ENCODE measurements at places on chromosomes 12 and 14. TPM values are rescaled to one million over a fixed set of nuclear protein-coding genes. Genes with fewer than 3 reads are reported as not detected.
A peak's percentile ranks its signal among the peaks of the same experiment; 100 is the strongest.

GRCh38 chr14:63939006-63939270, 86.1 kb downstream of the SYNE2 start:
- no peak for DNase-seq

The MANSC1 gene
- 63.6 TPM for total RNA-seq

The RNFT2 gene
- total RNA-seq = 6.3 TPM

- no peak for DNase-seq
Measured at GRCh38 chr12:54019924-54020590, 8.2 kb upstream of the HOXC6 start.

GRCh38 chr12:28710882-28711281, 438.2 kb upstream of the FAR2 start:
- no peak for DNase-seq

GRCh38 chr12:57429473-57430111, 1.3 kb downstream of the R3HDM2 start:
- no peak for DNase-seq

DNA sequence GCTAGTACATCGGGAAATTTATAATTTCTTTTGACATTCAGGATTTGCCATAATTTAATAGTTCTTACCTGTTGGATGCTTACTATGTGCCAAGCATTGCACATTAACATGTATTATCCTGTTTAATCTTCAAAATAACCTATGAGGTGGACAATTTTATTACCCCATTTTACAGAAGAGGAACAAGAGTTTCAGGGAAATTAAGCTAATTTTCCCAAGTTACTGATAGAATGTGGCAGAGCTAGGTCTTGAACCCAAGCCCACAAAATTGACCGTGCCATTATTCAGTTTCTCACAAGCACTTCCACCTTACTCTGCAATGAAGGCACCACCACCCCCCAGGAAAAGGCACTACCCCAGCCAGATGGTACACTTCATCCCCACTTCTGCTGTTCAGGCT, 161.1 kb upstream of the PLEKHG7 start:
- DNase-seq = no peak

The PGF gene
- 0.57 TPM for total RNA-seq

- DNase-seq = peak; percentile 26
Measured at GRCh38 chr12:95763809-95764253, 26.7 kb downstream of the NTN4 start.

The FAIM2 gene
- total RNA-seq = 2.8 TPM
